LNCaP clone FGC (cell line): ENCODE measurements at places on chromosomes 2 and 18.

DNA sequence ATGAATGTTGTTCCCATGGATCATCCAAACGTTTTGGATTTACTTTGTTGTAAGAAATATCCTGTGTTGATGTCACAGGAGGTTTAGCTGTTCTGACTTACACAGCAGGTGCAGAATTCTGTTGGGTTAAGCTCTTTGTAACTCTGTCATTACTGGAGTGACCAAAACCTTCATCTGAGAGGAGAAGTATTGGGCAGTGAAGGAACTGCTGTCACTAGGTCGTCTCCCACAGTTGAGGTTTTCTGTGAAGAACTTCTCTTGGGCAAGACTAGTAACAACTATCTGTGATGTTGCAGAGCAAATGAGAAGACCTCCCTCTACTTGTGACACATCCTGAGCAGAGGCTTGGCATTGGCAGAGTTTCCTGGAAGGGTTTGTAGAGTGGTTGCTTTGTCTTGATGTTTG, 2.9 kb downstream of the SPTBN1 start:
- DNase-seq = no peak

DNA sequence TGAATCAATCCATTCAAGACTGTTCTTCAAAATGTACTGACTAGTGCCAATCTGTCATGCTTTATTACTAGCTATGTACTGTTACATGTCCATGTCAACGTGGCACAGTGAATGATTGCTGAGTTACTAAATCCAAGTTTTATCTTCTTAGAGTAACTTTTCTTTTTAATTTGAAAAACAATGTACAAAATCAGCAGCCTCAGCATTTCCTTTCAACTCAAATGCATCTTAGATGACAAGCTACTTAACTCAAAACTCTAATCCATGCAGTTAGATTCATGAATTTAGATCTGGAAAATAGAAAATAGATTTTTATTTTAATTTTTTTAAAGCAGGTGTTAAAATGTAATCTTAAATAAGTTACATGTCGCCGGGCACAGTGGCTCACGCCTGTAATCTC, 174.2 kb downstream of the CAPN13 start:
- no peak for DNase-seq

DNA sequence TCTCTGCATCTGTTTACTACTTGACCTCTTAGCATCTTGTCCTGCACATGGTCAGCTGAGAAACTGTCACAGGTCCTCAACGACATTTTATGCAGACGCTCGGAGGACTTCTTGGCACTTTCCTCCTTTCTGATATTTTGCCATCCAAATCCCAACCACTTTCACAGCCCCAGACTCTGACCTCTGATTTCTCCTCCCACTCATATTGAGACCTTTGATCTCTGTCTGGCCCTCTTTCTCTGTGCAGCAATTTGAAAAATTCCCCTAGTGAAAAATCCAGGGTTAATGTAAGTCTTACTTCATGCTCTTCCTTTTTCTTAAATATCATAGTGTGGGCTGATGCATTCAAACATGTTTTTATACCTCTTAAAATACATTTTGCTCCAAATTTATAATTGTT, 273.8 kb downstream of the CCDC102B start:
- DNase-seq = no peak

DNA sequence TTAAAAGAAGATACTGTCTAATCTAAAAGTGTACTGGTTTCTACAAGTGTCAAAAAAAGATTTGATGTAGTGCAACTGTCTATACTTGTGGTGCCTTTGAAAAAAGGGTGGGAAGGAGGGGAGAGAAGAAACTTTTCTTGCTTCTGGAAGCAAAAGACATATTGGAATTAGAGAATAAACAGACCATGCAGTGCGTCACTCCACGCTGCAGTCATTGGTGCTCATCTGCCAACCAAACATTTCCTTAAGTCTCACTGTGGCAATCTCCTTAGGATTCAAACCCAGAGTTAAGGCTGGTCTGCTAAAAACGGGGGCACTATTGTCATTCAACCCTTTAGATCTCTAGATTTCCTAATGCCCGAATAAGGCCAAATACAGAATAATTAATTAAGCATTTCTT, 50.9 kb downstream of the PELI1 start:
- DNase-seq = no peak

DNA sequence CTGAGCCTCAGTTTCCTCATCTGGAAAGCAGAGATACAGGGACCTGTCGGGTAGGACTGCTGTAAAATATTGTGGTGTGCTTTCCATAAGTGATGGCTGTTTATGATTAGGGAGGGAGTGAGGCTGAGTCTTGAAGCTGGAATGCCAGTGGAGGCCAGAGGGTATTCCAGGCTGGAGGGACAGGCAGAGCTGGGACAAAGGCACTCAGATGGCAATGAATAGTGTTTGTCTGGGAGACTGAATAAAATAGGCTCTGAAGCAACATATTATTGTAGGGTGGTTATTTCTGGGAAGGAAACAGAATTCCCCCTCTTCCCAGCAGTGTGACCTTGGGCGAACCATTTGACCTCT, 120.7 kb downstream of the INHBB start:
- no peak for DNase-seq

DNA sequence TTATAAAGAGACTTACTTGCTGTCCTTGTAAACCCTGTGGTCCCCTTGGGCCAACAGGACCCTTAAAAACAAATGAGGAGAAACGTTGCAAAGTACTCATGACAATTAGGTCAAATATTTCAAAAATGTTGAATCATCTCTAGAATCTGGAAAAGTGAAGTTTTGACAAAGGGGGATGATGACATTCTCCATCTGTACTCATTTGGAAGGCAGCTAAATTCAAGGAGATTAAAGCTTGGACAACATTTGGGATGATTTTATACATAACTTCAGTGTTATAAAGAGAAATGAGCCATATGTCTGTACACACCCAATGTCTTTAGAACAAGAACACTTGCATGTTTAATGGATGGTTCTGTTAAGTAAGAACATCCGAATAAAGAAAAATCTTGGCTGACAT, 92.9 kb downstream of the COL5A2 start:
- DNase-seq = no peak

- no peak for DNase-seq
These were observed 222.6 kb downstream of the MREG start for GRCh38 chr2:215790523-215791421.

- no peak for DNase-seq
These were observed 106.1 kb downstream of the COLEC12 start for GRCh38 chr18:394262-394986.

GRCh38 chr2:165970663-165971062, 17.1 kb upstream of the TTC21B start:
- no peak for DNase-seq

GRCh38 chr2:85222792-85223191, 89.6 kb downstream of the TCF7L1 start:
- DNase-seq = no peak

DNA sequence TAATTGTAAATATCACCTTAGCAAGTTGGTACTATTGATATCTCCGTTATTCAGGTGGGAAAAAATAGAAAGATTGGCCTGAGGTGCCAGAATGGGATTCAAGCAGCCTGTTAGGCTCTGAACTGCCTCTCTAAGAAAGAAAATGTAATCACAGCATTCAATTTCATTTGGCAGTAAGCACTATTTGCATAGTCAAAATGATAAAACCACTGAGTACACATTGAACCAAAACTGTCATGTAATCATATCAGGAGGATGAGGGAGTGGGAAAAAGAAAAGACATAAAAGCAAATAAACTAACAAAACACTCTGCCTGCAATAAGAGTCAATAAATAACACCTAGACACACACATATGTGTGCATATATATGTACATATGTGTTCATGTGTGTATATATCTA, 103.9 kb upstream of the TACR1 start:
- DNase-seq = peak; percentile 77

DNA sequence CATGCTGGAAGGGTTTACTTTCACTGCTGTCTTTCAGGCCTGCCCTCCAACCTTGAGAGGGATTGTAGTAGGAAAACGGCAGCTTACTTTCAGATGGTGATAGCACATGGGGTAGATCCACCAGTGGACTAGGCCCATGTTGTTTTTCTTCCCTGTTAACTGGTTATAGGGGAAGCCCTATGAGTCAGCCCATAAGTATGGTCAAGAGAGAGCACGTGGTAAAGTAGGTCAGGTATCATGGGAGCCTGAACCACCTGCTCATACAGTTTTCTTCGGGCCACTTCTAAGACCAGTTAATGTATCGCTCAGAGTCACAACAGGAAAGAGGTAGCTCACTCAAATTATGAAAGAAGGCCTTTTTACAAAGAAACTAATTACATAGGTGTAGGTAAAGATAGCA, 33.0 kb downstream of the PDK1 start:
- no peak for DNase-seq

- DNase-seq = no peak
These were observed 335.6 kb downstream of the EIPR1 start for GRCh38 chr2:3041841-3042600.

- DNase-seq = no peak
These were observed at the start of gene PAX3 for GRCh38 chr2:222298311-222299150. TSS of gene PAX3 (minus strand) at chr2:222298998. CDS start at chr2:222298615, 383 bp downstream.

GRCh38 chr2:42961385-42961811, 169.0 kb upstream of the HAAO start:
- no peak for DNase-seq

GRCh38 chr2:232647261-232647660, 13.9 kb downstream of the EFHD1 start:
- DNase-seq = no peak

DNA sequence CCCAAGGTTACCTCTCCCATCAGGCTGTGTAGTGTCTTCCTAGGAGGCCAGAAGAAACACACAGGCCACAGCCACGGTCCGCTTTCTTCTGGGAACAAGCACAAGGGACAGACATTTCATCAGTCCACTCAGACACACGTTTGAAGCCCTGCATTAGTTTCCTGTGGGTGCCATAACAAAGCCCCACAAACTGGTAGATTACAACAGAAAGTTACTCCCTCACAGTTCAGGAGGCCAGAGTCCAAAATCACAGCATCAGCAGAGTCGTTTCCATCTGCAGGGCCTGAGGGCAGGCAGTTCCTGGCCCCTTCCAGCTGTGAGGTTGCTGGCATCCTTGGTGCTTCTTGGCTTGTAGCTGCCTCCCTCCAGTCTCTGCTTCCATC, 8.8 kb upstream of the PRLH start:
- no peak for DNase-seq

DNA sequence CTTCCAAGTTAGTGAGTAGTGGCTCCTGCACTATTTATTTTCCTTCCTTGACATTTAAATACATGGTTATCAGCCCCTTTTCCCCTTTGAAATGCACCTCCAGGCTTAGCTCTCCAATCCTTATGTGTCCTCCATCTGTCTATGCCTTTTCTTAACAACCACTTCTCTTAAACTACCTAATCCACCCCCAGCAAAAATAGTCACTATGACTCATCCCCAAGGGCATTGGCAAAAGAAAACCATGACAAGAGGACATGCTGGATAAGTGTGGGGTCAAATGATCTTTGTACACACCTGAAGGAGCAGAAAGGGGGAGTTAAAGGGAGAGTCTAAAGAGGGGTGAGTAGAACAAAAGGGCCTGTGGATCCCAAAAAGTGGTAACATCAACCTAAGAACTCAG, 127.2 kb downstream of the ANKRD44 start:
- DNase-seq = no peak

DNA sequence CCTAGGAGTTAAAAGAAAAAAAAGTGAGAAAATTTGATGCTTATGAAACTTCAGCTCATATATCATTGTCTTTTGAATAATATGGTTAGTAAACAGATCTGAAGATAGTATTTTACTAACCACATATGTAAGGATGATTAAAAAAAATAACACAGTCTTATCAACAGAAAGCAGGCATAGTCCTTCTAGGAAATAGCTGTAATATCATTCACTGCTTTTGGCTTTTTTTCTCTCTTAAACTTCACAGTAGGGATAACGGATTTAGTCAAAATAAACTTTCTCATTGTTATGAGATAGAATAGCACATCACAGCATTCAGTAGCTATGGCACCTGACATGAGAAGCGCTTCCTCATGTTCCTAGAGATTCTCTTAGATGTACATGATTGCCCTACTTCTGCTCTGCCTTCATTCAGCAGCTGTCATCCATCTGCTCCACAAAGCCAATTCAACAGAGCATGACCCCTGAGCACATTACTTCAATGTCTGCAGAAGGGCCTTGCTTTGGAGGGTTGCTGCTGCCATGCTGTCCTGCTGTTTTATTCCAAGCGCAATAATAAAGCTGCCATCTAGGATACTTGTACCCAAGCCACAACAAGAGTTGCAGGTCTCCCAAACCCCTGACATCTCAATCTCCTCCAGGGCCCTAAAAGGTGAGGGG, 67.0 kb downstream of the TTC21B start:
- DNase-seq = no peak

DNA sequence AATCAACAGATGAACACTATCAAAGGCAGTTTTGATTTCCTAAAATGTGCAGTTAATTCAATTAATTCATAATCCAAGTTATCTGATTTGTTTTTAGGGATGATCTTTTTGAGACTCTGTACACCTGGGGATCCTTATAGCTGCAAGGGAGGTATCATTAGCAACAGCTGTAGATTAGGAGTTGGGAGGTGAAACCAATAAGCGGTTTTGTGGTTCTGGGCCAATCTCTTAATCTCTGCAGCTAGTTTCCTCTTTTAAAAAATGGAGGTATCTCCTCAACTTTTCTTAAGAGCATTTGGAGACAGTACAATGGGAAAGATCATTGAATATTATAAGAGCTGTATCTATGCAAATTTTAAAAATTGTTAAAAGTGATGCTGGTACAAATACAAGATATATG, 126.0 kb downstream of the MC4R start:
- no peak for DNase-seq
